ENCODE measurements at places on chromosomes 11 and 22. TPM values are rescaled to one million over a fixed set of nuclear protein-coding genes. Genes with fewer than 3 reads are reported as not detected.

The OR5B21 gene
- not detected for total RNA-seq

The C11orf21 gene
- not detected for total RNA-seq

The UPB1 gene
- total RNA-seq, result 0.40 TPM

The CARNS1 gene
- total RNA-seq, result not detected

GRCh38 chr11:78809931-78810541 lies 235.4 kb upstream of the NARS2 start:
- DNase-seq, result no peak

DNA sequence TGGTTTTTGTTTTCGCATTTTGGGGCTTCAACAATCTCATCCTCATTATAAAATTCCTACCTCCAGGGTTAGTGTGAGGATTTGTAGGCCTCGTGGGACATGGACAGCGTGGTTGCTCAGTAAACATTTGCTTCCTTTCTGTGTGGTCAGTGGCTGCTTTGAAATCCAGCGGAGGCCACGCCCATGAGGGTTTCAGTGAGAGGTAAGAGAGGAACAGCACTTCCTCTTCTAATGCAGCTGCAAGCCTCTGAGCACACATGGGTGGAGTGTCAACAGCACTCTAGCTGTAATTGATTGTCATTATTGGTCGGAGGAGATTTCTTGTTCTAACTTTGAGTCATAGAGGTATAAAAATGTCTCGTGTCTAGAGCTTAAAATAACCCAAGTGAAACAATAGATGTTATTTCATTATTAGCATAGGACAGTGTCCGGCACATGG lies 6.0 kb upstream of the ARHGAP42 start:
- DNase-seq, result no peak
